Naive thymus-derived CD8-positive, alpha-beta T cell (primary cell): ENCODE measurements at places on chromosomes 13 and 19. TPM values are rescaled to one million over a fixed set of nuclear protein-coding genes. Genes with fewer than 3 reads are reported as not detected.
A peak's percentile ranks its signal among the peaks of the same experiment; 100 is the strongest.

The CEACAM4 gene
- total RNA-seq, result not detected

The ZNF546 gene
- 22.0 TPM for total RNA-seq

The SLC10A2 gene
- not detected for total RNA-seq

The ZNF837 gene
- total RNA-seq, result 5.8 TPM

The CEACAM19 gene
- total RNA-seq, result 1.9 TPM

The MAP4K1 gene
- total RNA-seq, result 221 TPM

The PLK5 gene
- not detected for total RNA-seq

The POSTN gene
- total RNA-seq, result not detected

The IGSF23 gene
- not detected for total RNA-seq

The APBA3 gene
- 80.4 TPM for total RNA-seq

DNA sequence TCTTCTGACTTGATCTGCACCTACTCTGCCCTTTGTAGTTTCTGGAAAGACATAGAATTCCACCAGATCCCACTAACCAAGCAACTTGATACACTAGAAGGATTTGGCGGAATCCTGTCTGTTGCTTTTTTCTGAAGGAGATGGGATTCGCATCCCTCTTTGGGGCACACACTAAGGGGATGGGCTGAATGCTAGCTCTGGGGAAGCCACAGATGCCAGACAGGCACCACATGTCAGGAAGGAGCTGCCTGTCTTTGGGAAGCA lies 52.1 kb downstream of the SERP2 start:
- no peak for DNase-seq
- no peak overlapping the region for H3K4me3 ChIP-seq
- H3K36me3 ChIP-seq, result no peaks in the 10 kb centered on the region
- no peak overlapping the region for H3K27ac ChIP-seq
- peaks cover 6% of the 10 kb centered on the region for H3K27me3 ChIP-seq

DNA sequence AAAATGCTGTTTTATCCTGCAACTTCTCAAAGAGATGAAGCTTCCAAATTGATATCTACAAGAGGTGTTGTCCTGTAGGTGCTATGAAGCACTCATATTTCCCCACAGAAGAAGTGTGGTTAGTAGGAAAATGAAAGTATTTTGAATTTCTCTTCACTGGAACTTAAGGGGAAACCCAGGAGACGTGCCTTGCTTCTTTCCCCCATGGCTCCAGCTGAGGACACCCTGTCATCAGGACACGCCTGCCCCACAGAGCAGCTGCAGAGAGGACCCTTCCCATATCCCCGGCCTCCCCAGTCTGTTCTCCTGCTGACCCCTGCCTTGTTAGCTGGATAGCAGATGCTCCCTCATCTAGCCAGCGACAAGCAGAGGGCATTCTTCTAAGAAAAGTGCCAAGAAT lies 371.3 kb downstream of the COG6 start:
- no peak overlapping the region for H3K27ac ChIP-seq
- no peak for DNase-seq
- H3K36me3 ChIP-seq, result no peaks in the 10 kb centered on the region
- H3K27me3 ChIP-seq, result no peaks in the 10 kb centered on the region

DNA sequence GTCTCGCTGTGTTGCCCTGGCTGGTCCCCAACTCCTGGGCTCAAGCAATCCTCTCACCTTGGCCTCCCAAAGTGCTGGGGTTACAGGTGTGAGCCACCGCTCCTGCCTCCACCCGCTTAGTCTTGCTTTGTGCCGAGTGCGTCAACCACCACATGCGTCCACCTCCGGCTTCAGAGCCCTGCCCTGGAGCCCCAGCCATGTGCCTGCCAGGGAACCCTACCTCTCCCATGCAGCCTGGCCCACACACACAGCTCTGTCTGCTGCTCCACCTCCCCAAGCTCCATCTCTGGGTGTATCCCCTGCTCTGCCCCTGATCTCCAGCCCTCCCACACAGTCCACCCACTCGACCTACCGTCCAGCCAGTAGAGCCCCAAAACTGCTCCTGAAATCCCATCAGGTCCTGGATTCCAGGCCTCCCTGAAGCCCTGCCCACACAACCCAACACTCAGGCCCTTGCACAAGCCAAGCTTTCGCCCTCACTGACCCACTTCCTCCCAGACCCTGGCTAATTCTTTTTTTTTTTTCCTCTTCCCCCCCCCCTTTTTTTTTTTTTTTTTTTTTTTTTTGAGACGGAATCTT lies 9.6 kb downstream of the CYP2F1 start:
- no peak overlapping the region for H3K4me3 ChIP-seq
- peaks cover 47% of the 10 kb centered on the region for H3K4me1 ChIP-seq
- no peak overlapping the region for H3K27ac ChIP-seq
- no peak for DNase-seq
- no peaks in the 10 kb centered on the region for H3K27me3 ChIP-seq

DNA sequence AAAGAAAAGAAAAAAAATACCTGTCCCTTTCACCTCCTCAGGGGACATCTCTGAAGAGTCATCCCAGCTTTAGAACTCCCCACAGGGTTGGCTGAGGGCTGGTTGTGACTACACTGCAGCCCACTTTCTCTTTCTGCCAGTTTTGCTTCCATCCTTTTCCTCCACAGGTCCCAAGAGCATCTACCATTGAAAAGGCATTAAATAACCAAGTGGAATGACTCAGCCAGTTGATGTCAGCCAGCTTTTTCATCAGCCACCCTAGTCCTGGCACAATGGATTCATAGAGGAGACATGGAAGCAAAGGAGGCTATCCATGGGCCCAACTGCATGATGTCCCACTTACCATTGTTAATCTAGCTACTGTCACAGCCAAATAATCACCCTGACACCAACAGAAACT lies 9.2 kb upstream of the RCBTB1 start:
- no peaks in the 10 kb centered on the region for H3K36me3 ChIP-seq
- H3K4me3 ChIP-seq, result no peak overlapping the region
- no peak overlapping the region for H3K27ac ChIP-seq
- H3K27me3 ChIP-seq, result no peaks in the 10 kb centered on the region
- DNase-seq, result no peak
- peaks cover 2% of the 10 kb centered on the region for H3K4me1 ChIP-seq

DNA sequence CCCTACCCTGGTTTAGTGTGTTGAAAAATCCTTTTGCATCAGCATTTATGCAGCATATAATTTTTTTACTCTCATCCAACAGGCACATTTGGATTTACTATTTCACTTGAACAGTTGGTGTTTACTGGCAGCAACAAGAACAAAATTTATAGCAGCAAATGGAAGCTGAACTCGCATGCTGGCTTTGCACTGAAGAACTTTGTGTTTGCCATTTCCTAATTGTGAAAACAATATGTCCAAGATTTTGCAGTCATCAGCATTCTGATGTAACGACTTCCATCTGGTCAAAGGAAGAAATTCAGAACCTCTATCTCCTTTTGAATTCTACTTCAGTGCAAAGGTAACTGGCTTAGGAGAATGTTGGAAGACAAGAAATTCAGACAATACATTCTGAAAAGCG lies 131.0 kb downstream of the DLEU7 start:
- DNase-seq, result no peak
- peaks cover 12% of the 10 kb centered on the region for H3K4me1 ChIP-seq
- H3K4me3 ChIP-seq, result no peak overlapping the region
- no peaks in the 10 kb centered on the region for H3K36me3 ChIP-seq
- H3K27me3 ChIP-seq, result no peaks in the 10 kb centered on the region
- no peak overlapping the region for H3K27ac ChIP-seq

- DNase-seq, result no peak
- H3K4me1 ChIP-seq, result no peaks in the 10 kb centered on the region
- H3K27ac ChIP-seq, result no peak overlapping the region
- H3K27me3 ChIP-seq, result no peaks in the 10 kb centered on the region
- H3K36me3 ChIP-seq, result peaks cover 3% of the 10 kb centered on the region
- no peak overlapping the region for H3K4me3 ChIP-seq
These were observed 5.2 kb upstream of the SPIB start for GRCh38 chr19:50413531-50413930.

GRCh38 chr13:79725841-79726240 lies 244.9 kb downstream of the NDFIP2 start:
- H3K27me3 ChIP-seq, result peaks cover 2% of the 10 kb centered on the region
- no peaks in the 10 kb centered on the region for H3K36me3 ChIP-seq
- H3K4me3 ChIP-seq, result no peak overlapping the region
- no peaks in the 10 kb centered on the region for H3K4me1 ChIP-seq
- H3K27ac ChIP-seq, result no peak overlapping the region

- DNase-seq, result peak; percentile 83
- no peaks in the 10 kb centered on the region for H3K36me3 ChIP-seq
- H3K27me3 ChIP-seq, result no peaks in the 10 kb centered on the region
- peaks cover 41% of the 10 kb centered on the region for H3K4me1 ChIP-seq
These were observed 13.8 kb upstream of the UBE2L5 start for GRCh38 chr13:30408319-30409101.

- H3K27me3 ChIP-seq, result no peaks in the 10 kb centered on the region
- H3K27ac ChIP-seq, result no peak overlapping the region
- no peak overlapping the region for H3K4me3 ChIP-seq
- peaks cover 3% of the 10 kb centered on the region for H3K36me3 ChIP-seq
- H3K4me1 ChIP-seq, result peaks cover 5% of the 10 kb centered on the region
These were observed 10.4 kb downstream of the ZNF93 start for GRCh38 chr19:19911150-19911549.

DNA sequence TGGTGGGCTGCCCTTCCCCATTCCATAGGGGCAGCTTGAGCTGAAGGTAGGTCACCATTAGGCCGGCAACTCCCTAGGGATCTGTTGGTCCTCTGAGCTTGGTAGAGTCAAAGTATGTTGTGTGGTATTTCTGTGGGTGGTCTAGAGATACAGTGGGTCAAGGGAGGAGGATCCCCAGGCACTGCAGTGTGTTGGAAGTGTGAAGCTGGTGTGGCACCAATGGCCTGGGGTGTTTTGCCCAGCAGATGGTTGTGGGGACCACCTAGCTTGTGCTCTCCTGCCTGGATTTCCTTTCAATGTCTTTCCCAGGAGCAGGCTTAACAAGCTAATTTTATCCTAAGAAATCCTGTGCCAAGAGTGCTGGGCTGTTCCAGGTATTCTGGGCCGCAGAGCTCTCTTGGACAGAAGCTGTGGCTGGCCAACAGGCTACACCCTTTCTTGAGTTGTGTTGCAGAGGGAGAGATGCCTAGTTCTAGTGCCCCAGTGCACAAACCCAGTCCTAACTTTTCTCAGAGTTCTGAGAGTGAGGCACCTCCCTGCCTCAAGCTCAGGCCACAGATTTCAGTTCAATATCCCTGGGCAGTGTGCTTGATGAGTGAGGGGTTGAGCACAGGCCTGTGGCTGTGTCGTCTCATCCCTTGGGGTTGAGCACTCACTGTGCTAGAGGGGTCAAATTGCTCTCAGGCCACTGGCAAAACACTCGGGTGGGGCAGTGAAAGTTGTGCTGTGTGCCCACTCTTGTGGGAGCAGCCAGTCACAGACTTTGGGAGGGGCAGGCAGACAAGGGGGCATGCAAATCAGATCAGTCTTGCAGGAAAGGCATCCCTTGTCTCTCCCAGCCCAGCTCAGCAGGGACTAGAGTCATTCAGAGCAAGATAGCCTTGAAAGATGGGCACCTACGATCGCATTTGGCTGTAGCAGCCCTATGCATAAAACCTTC lies 1806.1 kb upstream of the MIR17HG start:
- H3K4me3 ChIP-seq, result no peak overlapping the region
- no peaks in the 10 kb centered on the region for H3K4me1 ChIP-seq
- no peak overlapping the region for H3K27ac ChIP-seq

DNA sequence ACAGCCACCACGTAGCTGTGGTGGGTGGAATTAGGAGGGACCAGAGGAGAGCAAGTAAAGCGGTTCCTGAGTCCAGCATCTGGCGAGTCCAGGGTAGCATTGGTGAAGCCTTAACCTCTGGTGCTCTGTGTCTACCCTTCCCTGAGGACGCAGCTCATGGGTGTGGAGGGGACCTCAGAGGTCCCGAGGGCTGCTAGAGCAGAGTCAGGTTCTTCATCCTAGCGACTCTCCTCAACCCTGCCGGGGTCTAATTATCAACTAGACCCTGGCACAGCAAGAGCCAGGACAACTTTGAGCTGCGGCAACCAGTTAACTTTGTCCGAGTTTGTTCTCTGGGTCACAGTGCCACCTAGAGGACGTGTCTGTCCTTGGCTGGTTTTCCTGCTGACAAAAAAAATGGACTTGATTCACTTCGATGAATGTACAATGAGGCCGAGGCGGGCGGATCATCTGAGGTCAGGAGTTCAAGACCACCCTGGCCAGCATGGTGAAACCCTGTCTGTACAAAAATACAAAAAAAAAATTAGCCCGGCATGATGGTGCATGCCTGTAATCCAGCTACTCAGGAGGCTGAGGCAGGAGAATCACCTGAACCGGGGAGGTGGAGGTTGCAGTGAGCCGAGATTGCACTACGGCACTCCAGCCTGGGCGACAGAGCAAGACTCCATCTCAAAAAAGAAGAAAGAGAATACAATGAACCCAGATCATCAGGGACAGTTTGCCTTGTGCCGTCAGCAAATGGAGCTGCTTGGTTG lies 25.0 kb downstream of the TSSK6 start:
- DNase-seq, result peak; percentile 83
- H3K36me3 ChIP-seq, result peaks cover 35% of the 10 kb centered on the region
- H3K4me1 ChIP-seq, result peaks cover 49% of the 10 kb centered on the region
- H3K4me3 ChIP-seq, result peak overlapping the region; percentile 74
- peak overlapping the region; percentile 98 for H3K27ac ChIP-seq

DNA sequence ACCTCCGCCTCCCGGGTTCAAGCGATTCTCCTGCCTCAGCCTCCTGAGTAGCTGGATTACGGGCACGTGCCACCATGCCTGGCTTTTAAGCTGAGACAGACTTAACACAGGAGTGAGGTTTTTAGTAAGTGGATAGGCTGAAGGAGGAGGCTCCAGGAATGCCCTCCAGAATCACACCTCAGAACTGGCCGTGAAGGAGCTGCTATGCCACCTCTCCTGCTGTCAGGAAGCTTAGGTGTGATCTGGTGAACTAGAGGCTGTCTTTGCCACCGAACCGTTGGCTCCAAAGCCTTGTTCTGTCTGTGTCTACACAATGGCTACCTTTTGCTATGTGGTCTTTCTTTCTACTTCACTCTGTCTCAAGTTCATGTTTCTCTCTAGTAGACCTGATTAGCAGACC lies 4.2 kb downstream of the PDCD2L start:
- no peaks in the 10 kb centered on the region for H3K27me3 ChIP-seq
- H3K36me3 ChIP-seq, result no peaks in the 10 kb centered on the region
- H3K27ac ChIP-seq, result no peak overlapping the region

DNA sequence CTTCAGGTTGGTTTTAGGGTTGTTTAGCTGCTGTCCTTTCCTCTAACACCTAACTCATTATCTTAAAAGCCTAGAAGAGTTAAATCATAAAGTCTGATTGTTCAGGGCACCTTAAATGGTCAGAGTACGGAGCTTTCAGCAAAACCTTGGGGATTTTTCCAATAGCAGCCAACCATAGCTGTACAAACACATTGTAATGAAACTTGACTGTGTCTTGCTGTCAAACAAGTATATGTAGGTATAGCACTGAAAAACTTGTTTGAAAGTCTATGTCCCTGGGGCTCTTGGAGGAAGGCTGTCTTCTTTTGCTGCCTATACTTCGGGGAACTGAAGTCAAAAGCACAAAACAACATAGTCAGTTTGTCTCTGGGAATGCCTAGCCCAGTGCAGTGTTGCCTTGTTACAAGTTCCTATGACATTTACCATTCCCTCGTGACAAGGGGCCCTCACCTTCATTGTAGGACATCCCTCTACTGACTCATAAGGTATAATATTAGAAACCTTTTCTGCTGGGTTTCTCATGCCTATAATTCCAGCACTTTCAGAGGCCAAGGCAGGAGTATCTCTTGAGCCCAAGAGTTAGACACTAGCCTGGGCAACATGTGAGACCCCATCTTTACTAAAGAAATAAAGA lies 474.5 kb upstream of the NBEA start:
- H3K36me3 ChIP-seq, result no peaks in the 10 kb centered on the region
- no peak overlapping the region for H3K4me3 ChIP-seq
- H3K27me3 ChIP-seq, result no peaks in the 10 kb centered on the region
- no peak overlapping the region for H3K27ac ChIP-seq

- H3K27ac ChIP-seq, result no peak overlapping the region
- H3K27me3 ChIP-seq, result peaks cover 19% of the 10 kb centered on the region
- no peaks in the 10 kb centered on the region for H3K36me3 ChIP-seq
- no peak overlapping the region for H3K4me3 ChIP-seq
- DNase-seq, result no peak
- no peaks in the 10 kb centered on the region for H3K4me1 ChIP-seq
These were observed 345.3 kb downstream of the MYO16 start for GRCh38 chr13:108974686-108975085.
